MCF 10A (cell line): ENCODE measurements at places on chromosomes 13 and 19. TPM values are rescaled to one million over a fixed set of nuclear protein-coding genes. Genes with fewer than 3 reads are reported as not detected.

- H3K27me3 ChIP-seq = no peaks in the 10 kb centered on the region
- H3K4me3 ChIP-seq = no peak overlapping the region
- H3K36me3 ChIP-seq = peaks cover 7% of the 10 kb centered on the region
- no peaks in the 10 kb centered on the region for H3K4me1 ChIP-seq
- no peak for DNase-seq
Measured at GRCh38 chr19:19075126-19075525, 11.3 kb downstream of the SLC25A42 start.

DNA sequence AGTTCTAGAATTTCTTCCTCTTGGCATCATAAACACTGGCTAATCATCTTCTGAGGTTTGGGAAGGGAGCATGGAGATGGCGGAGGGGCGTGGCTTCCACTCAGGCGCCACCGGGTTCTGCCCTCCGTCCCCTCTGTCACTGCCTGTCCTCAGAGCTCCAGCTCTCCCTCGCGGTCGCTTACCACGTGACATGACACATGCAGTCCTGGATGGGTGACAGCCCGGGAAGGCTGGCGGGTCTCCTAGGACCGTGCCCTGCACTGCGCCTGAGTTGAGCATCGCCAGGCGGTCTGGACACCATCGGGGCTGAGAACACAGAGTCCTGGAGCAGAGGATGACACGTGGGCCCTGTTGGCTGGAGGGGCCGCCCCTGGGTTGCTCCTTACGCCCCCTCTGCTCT, 123.3 kb downstream of the RAB20 start:
- peaks cover 6% of the 10 kb centered on the region for H3K36me3 ChIP-seq
- H3K4me1 ChIP-seq = peaks cover 4% of the 10 kb centered on the region
- H3K27me3 ChIP-seq = no peaks in the 10 kb centered on the region

- no peak overlapping the region for H3K4me3 ChIP-seq
- H3K27me3 ChIP-seq = no peaks in the 10 kb centered on the region
- H3K36me3 ChIP-seq = no peaks in the 10 kb centered on the region
- no peaks in the 10 kb centered on the region for H3K4me1 ChIP-seq
- no peak for DNase-seq
- H3K27ac ChIP-seq = no peak overlapping the region
Measured at GRCh38 chr13:47917022-47917574, 84.0 kb downstream of the SUCLA2 start.

DNA sequence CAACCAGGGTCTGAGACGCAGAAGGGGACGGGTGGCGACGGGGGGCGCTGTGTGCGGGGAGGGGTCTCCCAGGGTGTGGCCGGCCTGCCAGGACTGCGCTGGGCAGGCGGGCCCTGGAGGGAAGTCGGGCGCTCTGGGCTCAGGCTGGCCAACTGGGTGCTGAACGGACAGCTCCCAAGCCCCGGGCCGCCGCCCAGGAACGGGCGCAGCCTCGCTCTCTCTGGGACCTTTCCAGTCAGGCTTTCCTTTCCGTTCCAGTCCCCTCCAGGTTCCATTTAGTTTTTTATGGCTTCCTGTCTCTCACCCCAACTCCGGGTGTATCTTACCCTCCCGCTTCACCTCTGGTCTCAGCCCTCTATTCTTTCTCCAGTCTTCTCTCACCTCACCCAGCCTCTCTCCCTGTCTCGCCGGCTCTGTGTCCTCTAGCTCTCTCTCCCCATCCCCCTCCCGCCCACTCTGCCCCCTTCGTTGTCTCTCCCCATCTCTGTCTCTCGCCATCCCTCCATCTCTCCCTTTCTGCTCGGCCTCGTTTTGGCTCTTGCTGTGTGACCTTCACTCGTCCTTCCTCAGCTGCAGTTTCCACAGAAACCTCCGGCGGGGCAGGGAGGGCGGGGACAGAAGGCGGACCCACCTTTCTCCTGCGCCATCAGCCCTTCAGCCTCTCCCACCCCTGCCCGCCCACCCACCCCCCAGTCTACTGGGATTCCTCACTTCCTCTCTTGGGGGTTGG, 3.3 kb upstream of the ATP1A3 start:
- peak; percentile 46 for DNase-seq
- H3K27me3 ChIP-seq = peaks cover 89% of the 10 kb centered on the region

DNA sequence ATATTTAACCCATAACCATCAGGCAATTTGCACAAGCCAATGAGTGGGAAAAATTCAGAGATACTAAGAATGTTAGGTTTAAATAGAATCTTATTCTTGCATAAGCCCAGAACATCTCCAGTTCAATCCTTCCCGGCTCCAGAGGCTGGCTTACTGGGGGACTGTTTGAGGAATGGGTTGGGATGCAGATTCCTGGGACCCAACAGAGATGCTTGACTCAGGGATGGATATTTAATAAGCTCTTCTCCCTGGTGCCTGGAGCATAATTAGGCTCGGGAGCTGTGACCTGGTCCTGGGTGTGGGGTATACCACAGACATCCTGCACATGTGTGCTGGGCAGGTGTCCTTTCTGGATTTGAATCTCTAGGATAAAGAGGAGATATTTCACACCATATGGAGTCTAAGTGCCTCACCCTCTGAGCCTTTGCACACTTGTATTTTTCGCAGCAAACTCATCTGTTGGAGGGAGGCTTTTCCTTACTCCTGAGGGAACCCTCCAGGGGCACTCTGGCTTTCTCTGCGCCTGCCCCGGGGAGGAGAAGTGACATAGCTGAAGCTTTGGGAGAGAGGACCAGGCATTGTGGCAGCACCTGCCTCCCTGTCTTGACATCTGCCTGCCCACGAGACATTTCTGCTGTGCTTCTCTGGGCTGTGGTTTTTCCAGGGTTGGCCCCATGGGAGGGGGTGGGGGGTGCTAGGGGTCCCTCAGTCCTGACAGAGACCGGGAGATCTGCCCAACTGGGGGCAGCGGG, 36.1 kb upstream of the ANKRD10 start:
- H3K4me3 ChIP-seq = no peak overlapping the region
- DNase-seq = no peak
- no peak overlapping the region for H3K27ac ChIP-seq
- H3K27me3 ChIP-seq = no peaks in the 10 kb centered on the region

- no peaks in the 10 kb centered on the region for H3K27me3 ChIP-seq
- no peak for DNase-seq
- no peaks in the 10 kb centered on the region for H3K36me3 ChIP-seq
- no peak overlapping the region for H3K4me3 ChIP-seq
- no peaks in the 10 kb centered on the region for H3K4me1 ChIP-seq
- H3K27ac ChIP-seq = no peak overlapping the region
Measured at GRCh38 chr13:88649855-88650254, 978.7 kb downstream of the SLITRK5 start.

Gene ERICH4
- total RNA-seq = not detected in 2 replicates
